ENCODE measurements at places on chromosomes 2 and 18. TPM values are rescaled to one million over a fixed set of nuclear protein-coding genes. Genes with fewer than 3 reads are reported as not detected.

SP140 gene
- not detected for total RNA-seq

TEKT4 gene
- not detected for total RNA-seq

RGPD4 gene
- total RNA-seq, result 0.14 TPM

SEPTIN2 gene
- 254 TPM for total RNA-seq

TLX2 gene
- not detected for total RNA-seq

SMC6 gene
- total RNA-seq, result 24.7 TPM

DNAJC5G gene
- not detected for total RNA-seq

SPEG gene
- 25.7 TPM for total RNA-seq

KIAA2012 gene
- not detected for total RNA-seq

NLRC4 gene
- 0.27 TPM for total RNA-seq

FRZB gene
- 0.20 TPM for total RNA-seq

NEU4 gene
- not detected for total RNA-seq

MRPL19 gene
- total RNA-seq, result 65.4 TPM

TTC39C gene
- total RNA-seq, result 12.9 TPM

FBXO41 gene
- total RNA-seq, result 3.7 TPM

IL1A gene
- 170 TPM for total RNA-seq

THADA gene
- 42.3 TPM for total RNA-seq

HK2 gene
- 40.4 TPM for total RNA-seq

XRCC5 gene
- total RNA-seq, result 159 TPM

PUM2 gene
- 94.0 TPM for total RNA-seq

IL36A gene
- not detected for total RNA-seq

IL18RAP gene
- not detected for total RNA-seq

DOK6 gene
- total RNA-seq, result not detected

GPR75 gene
- total RNA-seq, result 4.0 TPM

HADHA gene
- total RNA-seq, result 152 TPM

MALL gene
- 1.8 TPM for total RNA-seq

CLEC4F gene
- not detected for total RNA-seq

TBR1 gene
- 0.26 TPM for total RNA-seq

OST4 gene
- 257 TPM for total RNA-seq

SIX3 gene
- total RNA-seq, result not detected

NR4A2 gene
- total RNA-seq, result 2.6 TPM

GALNT3 gene
- total RNA-seq, result 20.2 TPM

FSHR gene
- total RNA-seq, result not detected

IL1R1 gene
- 5.2 TPM for total RNA-seq

POTEE gene
- total RNA-seq, result not detected

DAW1 gene
- total RNA-seq, result 1.1 TPM

MYOM1 gene
- 0.21 TPM for total RNA-seq

SATB2 gene
- total RNA-seq, result 22.2 TPM

TDRD15 gene
- not detected for total RNA-seq

CROCC2 gene
- not detected for total RNA-seq

PRKCE gene
- total RNA-seq, result 12.1 TPM

LINC00305 gene
- not detected for total RNA-seq

BCL11A gene
- total RNA-seq, result 4.3 TPM

CNTNAP5 gene
- total RNA-seq, result not detected

CAPG gene
- 188 TPM for total RNA-seq

CCDC141 gene
- not detected for total RNA-seq

PTPRM gene
- total RNA-seq, result 82.8 TPM

G6PC2 gene
- not detected for total RNA-seq

DYNAP gene
- 0.59 TPM for total RNA-seq

GAREM1 gene
- 21.4 TPM for total RNA-seq

ZNF892 gene
- total RNA-seq, result 10.3 TPM

CGREF1 gene
- 10.9 TPM for total RNA-seq

PAX3 gene
- not detected for total RNA-seq
